ENCODE measurements at places on chromosomes 16 and 17.

DNA sequence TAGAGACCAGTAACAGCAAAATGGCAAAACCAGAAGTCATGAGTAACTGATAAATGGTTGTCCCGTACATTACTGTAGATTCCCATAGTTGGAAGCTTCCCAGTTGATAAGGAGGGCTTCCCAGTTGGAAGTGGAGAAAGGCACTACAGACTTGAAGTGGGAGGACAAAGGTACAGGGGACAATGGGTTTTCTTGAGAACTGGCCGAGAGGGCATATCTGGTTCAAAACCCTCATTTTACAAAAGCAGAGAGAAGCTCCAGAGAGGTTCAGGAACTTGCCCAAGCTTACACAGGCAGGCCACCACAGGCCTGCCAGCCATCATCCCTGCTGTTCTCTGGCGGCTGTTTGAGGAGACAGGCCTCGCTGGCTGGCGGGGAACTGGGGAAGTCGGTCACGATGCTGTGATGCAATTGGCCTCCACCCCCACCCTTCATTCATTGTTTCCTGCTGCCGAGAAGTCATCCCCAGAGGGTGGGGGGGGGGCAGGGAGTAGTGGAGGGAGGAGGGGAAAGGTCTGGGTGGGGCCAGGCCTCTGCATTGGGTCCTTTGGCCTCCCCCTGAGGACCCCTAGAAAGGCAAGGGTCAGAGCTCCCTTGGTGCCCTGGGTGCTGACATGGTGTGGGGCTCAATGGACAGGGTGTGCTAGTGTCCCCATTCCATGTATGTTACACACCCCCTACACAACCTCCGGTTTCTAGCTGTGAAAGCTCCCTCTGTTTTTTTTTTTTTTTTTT lies 3.0 kb downstream of the UBALD2 start:
- DNase-seq = no peak

- no peak for DNase-seq
Observed at GRCh38 chr17:66737524-66737923, 97.4 kb upstream of the CACNG5 start.

- no peak for DNase-seq
Observed at GRCh38 chr17:50916708-50917417, 50.7 kb upstream of the TOB1 start.

- no peak for DNase-seq
Observed at GRCh38 chr16:89598199-89598598, 15.2 kb upstream of the DPEP1 start.

DNA sequence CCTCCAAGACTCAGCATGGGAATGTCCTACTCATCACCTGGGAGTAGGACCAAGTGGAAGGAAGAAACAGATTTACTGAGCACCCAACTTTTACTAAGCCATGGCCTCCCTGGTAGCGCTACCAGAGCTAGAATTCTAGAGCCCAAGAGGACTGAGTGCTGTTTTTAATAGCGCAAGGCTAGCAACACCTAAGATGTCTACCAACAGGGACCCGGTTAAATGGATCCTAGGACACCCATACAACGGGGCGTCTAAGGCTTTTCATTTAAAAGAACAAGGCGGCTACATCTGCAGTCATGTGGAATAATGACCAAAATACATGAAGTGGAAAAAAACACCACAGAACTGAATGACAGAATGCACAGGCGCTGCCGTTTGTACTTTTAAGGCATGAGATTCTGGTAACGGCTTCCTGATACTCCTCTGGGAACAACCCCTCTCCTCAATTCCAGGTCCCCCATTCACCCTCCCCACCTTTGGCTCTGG lies 5.1 kb downstream of the GGA2 start:
- DNase-seq = peak; percentile 24

- DNase-seq = no peak
Observed at GRCh38 chr17:68640242-68640989, 39.2 kb upstream of the FAM20A start.

- DNase-seq = peak; percentile 54
Observed at GRCh38 chr16:84511180-84511800, 6.8 kb upstream of the MEAK7 start.

DNA sequence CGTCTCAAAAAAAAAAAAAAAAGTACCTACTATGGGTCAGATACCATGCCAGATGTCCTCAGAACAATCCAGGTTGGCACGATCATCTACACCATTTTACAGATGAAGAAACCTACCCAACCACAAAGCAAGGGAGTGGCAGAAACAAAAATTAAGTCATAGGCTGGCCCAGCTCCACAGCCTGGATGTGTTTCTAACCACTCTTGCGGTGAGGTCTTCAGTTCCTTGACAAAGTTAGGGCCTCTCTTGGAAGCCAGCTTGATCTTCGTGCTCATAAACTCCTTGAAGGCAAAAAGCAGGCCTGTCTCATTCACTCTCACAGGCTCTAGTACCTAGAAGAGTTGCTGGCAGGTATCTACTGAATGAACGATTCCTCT lies 6.2 kb downstream of the GGA2 start:
- DNase-seq = no peak

- no peak for DNase-seq
Observed at GRCh38 chr17:9912121-9913099, 7.3 kb upstream of the RCVRN start.

DNA sequence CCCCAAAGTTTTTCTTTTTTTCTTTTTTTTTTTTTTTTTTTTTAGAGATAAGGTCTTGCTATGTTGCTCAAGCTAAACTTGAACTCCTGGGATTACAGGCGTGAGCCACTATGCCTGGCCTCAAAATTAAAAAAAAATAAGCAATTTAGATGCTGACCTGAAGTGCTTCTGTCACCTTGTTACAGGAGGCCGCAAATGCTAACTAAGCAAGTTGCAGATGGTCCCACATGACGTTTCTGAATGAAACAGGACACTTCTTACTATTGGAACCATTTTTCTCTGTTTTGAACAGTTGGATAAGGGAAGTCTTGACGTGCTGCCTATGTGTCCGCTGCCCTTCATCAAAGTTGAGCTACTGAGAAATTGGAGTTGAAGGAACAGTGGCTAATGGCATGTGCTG lies 8.8 kb downstream of the ANKRD40CL start:
- no peak for DNase-seq

GRCh38 chr17:79338152-79338551 lies 263.5 kb downstream of the ENGASE start:
- DNase-seq = no peak

GRCh38 chr17:1005361-1005946 lies 8.5 kb downstream of the TIMM22 start:
- peak; percentile 48 for DNase-seq

DNA sequence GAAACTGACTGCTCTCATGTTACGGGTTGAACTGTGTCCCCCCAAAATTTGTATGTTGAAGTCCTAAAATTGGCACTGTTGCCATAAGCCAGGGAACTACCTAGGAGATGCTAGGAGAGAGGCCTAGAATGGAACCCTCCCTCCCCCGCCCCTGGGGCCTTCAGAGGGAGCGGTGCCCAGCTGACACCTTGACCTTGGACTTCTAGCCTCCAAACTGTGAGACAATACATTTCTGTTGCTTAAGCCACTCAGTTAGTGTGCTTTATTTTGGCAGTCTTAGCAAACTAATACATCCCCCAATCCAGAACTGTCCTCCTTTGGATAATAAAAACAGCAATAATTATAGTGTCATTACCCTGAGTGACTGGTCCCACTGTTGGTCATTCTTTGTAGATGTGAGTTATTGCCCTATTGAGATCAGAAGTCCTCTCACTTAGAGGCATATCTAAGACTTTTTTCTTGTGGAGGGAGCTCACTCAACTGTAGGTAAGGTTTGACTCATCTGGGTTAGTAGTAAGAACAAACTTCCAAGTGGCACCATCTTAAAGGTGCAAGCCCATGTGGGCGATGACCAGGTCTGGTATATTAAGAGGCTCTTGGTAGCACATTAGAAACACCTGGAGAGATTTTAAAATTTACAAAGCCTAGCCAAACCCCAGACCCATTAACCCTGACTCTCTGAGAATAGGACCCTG lies 93.0 kb upstream of the HLF start:
- no peak for DNase-seq

DNA sequence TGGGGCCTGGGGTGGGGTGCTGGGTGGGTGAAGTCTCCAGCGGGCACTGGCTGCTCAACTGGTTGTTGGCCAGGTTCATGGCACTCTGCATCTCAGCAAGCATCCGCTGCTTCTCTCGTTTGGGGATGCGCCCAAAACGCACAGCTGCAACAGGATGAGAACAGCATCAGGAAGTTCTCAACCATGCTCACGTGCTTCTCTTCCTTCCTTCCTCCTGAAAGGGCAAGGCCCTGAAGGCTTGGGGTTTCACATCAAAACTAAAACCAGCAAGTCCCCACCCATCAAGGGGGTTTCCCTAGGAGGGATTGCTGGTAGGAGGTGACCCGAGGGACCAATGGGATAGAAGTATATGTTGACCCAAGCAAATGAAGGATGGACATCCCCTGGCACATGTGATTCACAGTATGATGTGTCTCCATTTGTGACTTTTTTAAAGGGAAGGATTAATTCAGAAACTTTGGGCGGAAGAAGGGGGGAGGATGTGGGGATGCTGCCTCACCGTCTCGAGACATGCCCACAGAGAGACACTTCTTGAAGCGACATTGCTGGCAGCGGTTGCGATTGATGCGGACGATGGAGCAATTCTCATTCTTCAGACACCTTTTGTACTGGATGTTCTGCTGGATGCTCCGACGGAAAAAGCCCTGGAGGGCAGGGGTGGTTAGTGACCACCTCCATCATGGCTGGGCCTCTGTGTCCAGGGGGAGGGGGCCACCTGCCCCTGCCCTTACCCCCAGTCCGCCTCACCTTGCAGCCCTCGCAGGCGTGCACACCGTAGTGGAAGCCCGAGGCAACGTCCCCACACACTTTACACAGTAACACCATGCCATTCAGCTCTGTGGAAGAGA lies 4.2 kb downstream of the NR1D1 start:
- no peak for DNase-seq

DNA sequence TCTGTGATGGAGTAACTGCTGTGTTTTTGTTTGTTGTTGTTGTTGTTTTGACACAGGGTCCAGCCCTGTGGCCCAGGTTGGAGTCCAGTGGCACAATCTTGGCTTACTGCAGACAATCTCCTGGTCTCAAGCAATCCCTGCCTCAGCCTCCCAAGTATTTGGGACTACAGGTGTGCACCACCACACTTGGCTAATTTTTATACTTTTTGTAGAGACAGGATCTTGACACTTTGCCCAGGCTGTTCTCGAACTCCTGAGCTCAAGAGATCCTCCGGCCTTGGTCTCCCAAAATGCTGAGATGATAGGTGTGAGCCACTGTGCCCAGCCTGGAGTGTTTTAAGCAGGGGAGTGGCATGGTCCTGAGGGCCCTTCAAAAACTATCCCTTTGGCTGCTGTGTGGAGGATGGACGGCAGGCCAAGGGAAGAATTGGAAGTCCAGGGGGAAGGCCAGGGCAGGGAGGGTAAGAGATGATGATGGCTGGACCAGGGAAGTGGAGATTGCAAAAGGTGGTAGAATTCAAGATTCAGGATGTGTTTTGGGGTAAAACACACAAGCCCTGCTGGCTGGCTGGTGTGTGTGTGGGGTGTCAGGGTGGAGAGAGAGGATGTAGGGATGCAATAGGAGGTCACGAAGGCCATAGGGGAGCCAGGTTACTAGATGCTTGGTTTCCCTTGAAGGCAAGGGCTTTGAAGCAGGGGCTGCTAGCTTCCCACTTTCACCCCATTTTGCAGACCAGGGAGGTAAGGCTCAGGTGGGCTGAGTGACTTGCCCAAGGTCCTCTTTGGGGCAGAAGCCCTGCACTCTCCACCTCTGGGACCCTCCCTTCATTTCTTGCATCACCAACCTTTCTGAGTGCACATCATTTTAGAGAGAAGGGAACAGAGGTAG lies 18.8 kb upstream of the PLLP start:
- DNase-seq = no peak

DNA sequence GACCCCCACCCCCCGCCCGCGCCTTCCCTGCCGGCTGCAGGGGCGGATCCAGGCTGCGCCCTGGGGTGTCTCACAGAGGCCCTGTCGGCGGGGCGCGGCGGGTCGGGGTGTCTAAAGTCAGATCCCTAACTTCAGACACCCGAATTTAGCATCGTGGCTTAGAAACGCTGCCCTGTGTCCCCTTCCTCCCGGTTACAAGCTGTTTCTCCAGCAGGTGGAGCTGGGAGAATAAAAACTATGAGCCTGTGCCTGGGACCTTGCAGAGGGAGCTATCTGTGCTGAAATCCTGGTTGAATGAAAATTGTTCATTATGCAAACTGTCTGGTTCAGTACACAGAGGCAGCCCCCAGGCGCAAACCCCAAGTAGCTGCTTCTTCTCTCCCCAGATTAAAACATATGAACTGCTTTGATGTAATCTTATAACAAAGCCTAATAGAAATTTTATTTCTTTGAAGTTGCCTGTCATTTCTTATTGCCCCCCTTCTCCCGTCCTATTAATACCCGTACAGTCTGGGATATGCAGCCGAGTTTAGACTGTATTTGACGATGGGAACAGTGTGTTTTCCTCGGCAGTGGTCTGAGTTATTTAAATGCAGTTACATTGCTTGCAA lies 79.0 kb downstream of the RPA1 start:
- DNase-seq = peak; percentile 71

- no peak for DNase-seq
Observed at GRCh38 chr17:28485049-28485448, 11.6 kb downstream of the SLC13A2 start.

GRCh38 chr17:60134396-60135150 lies 15.2 kb upstream of the CA4 start:
- DNase-seq = peak; percentile 25

- no peak for DNase-seq
Observed at GRCh38 chr16:15810411-15810810, 46.4 kb downstream of the MYH11 start.

DNA sequence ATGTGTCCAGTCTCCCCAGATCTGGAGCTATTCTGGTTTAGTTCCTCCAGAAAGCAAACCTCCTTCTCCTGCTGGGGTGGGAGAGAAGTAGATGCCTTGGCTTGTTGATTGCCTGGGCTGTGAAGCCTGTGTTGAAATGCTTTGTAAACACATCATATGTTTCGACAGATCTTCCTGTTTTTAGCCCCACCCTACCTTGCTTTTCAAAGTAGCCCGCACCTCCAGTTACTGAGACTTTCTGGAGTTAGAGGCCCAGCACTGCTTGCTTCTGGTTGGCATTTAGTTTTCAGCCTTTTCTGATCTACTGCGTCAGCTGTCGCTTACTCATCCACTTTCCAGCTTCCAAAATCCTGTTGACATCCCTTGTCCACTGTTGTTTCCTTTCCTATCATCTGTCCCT lies 17.9 kb upstream of the NDEL1 start:
- DNase-seq = no peak

DNA sequence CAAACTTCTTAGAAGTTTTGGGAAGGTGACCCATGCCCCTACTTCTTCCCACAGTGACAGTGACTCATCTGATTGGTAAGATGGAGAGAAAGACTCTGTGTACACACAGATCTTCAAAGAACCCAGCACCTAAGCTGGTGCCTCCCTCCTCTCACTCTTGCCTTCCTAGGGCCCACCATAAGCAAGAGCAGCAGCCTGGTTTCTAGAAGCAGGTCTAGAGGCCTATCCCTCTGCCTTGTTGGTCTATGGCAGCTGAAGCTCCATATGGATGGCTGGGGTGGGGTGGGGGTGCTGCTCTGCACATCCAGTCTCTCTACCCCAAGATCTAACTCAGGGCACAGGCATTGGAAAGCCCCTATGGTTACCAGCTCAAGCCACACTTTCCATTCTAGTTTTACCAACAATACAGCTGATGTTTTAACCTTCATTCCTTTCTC lies 47.5 kb downstream of the STAT3 start:
- no peak for DNase-seq

All from NCI-H2171 (cell line).